ENCODE measurements at places on chromosomes 16 and 17.
A peak's percentile ranks its signal among the peaks of the same experiment; 100 is the strongest.

GRCh38 chr17:78133179-78133951 is 2.8 kb downstream of the TMC8 start:
- no peak for DNase-seq

DNA sequence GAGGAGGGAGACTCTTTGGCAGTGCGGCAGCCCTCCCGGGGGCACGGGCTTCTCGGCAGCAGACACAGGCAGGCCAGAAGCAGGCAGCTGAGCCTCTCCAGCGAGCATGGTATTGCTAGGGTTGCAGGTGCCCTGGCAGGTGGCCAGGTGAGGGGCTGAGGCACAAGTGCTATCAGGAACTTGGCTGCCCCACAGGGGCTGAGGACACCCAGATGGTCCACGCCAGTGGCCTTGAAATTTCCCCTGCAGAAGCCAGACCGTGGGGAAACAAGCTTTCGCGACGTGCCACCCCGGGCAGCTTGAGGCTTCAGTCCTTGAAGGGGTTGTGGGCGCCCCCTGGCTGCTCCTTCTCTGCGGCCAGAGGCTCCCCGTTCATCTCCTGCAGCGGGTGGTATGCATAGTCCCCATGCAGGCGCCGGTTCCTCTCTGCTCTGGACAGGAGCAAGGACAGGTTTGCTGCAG is 8.5 kb downstream of the NAGPA start:
- no peak for DNase-seq

DNA sequence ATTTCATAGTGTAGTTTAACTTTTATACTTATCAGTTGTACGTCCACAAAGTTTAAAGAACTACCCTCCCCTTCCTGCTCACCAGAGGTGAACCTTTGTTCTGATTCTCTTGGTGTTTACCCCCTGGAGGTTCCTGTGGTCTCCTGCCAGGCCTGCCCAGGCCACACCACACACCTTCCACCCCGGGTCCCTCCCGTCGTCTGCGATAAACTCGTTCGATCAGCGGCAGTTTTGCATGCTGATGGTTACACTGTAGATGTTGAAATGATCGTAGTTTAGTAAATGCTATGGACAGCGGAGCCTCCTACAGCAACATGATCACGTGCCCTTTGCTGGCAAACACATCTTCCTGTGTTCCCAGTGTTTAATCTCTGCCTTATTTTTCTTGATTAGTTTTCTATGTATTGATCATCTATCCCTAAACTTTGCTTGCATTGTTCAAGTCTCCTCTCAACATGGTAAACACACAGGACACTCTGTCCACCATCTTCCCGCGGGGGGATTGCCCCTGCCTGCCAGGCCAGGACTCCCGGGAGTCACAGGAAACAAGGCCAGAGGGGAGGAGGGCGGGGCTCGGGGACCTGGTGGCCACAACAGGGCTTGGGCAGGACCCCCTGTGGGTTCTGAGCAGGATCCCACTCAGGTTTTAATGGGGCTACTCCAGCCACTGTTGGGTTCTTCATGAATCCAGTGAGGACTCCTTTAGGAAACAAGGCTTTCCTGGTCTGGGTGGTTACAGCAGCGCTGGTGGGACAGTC is 2.8 kb upstream of the ACSF3 start:
- DNase-seq = no peak

DNA sequence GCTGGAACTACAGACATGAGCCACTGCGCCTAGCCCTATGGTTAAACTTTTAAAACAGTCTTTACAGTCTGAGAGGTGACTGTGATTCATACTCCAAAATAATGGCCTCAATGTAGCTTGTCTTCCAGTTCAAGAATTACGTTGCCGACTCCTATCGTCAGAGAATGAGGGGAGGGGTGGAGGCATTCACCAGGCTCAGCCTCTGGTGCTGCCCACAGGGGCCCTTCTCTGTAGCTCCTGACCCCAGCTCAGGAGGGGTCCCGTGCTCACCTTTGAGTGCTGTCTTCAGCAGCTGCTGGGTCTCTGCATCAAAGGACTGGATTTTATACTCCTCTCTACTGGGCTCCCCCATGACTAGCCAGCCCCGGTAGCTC is 1.2 kb downstream of the MIF4GD start:
- no peak for DNase-seq

GRCh38 chr17:19753051-19753509 is 5.0 kb upstream of the ALDH3A1 start:
- DNase-seq = no peak

- no peak for DNase-seq
Observed at GRCh38 chr17:80845069-80845862, 146.4 kb upstream of the CHMP6 start.

DNA sequence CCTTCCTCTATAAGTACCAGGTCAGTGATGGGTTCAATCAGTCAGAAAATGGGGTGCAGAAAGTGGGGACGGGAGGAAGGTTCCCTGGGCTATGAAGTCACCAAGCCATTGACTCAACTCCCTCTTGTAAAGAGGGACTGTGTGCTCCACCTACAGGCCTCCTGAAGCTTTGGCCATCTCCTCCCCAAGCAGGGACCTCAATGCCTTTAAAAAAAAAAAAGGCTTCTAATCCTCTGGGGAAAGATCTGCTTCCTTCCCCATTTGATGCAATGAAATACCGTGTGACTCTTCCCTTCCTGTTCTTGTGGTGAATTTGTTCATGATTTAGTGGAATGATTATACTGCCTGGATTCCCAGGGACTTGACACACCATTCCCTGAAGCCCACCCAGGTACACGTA is 30.8 kb downstream of the VWA3A start:
- no peak for DNase-seq

- no peak for DNase-seq
Observed at GRCh38 chr16:78177987-78178386, 78.5 kb downstream of the WWOX start.

GRCh38 chr16:2852731-2853507 is 5.1 kb downstream of the PRSS22 start:
- no peak for DNase-seq

- DNase-seq = no peak
Observed at GRCh38 chr16:66834746-66835145, 4.0 kb upstream of the NAE1 start.

GRCh38 chr16:24978370-24978914 is 36.7 kb downstream of the ARHGAP17 start:
- no peak for DNase-seq

DNA sequence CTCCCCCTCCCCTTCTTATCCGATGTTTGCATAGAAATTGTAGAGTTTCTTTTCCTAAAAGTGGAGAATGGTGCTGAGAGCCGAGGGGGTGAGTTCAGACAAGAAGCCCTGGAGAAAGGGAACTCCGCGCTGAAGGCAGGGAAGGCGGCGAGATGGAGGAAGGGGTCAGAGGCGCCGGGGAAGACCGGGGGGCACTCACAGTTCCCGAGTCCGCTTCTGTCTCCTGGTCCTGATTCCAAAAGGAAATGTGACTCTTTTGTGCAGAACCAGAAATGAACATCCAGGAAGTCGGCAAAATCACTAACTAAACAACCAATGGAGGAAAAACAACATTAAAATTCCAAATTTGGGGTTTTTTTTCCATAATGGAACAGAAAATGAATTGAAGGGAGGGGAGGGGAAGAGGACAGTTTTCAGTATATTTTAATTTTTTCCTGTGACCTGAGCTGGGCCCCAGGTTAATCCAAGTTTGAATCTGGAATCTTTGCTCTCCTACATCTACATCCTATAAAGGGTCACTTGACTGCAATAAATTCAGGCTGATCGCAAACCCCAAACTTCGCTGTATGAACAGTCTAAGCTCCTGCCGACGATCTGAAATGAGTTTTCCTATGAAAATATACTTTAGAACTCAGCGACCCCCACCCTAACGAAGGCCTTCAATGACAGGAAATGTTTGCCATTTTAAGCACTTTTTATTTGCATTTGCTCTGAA is 252.3 kb downstream of the C16orf95 start:
- no peak for DNase-seq

GRCh38 chr16:58286280-58286679 is 8.5 kb downstream of the PRSS54 start:
- DNase-seq = no peak

GRCh38 chr17:44203731-44204440 is 4.2 kb upstream of the ATXN7L3 start:
- no peak for DNase-seq

- DNase-seq = no peak
Observed at GRCh38 chr16:89921131-89921701, 1.9 kb upstream of the TUBB3 start.

GRCh38 chr16:89918453-89919347 is at the start of gene MC1R:
TSS of gene MC1R (plus strand) at chr16:89918862. CDS start at chr16:89919259, 397 bp downstream.
- no peak for DNase-seq

DNA sequence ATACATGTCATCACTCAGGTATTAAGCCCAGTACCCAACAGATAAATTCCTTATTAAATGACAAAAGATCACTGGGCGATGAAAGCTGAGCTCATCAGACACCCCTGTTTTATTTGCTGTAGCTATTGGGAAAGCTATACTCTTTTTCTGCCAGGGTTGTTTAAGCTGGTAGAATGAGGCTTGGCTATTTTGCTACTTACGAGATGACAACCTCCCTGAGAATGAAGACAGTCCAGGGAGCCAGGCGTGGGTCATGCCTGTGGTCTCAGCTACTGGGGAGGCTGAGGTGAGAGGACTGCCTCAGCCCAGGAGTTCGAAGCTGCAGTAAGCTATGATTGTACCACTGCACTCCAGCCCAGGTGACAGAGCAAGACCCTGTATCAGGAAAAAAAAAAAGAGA is 4.3 kb upstream of the SH2B1 start:
- DNase-seq = no peak

- no peak for DNase-seq
Observed at GRCh38 chr16:65394281-65394680, 272.4 kb upstream of the CDH11 start.

DNA sequence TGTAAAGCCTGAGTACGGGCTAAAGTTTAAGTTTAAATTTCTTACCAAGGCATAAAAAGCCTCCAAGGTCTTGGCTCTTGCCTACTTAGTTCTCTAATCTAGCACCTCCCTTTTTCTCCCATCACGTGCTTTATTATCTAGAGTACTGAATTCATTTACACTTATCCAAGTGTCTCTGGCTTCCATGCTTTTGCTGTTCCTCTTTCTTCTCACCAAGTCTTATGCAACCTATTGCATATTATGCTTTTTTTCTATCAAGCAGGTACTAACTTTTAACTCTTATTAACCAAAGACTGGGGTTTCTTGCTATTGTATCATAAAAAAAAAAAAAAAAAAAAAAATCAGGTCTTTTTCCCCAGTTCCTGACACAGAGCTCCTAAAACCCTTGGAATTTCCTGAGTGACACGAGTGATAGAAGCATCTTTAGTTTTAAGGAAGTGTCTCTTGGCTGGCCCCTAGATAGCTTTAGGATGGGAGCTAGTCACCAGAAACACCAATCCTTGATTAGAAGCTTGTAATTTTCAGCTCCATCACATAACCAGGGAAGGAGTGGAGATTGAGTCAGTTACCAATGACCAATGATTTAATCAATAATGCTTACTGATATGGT is 44.9 kb downstream of the SSH2 start:
- no peak for DNase-seq

- peak; percentile 66 for DNase-seq
Observed at GRCh38 chr16:3945751-3946603, 65.5 kb upstream of the CREBBP start.

DNA sequence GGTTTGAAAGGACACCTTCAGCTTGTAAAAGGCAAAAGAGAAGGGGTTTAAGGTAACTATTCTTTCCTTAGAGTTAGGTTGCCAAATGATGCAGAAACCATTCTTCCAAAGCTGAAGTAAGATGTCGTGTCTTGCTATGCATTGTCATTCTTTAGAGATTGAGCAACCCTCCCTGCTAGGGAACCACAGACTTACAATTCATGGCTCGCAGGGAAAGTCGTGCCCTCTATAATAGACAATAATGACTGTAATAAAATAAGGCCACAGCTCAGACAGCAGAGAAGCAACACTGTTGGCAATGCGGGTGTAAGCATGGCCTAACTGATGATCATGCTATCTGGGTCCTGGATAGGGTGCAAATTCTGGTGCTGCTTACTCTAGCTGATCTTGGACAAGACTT is 129.6 kb upstream of the CDH13 start:
- no peak for DNase-seq

- DNase-seq = no peak
Observed at GRCh38 chr16:73610160-73610559, 562.2 kb upstream of the ZFHX3 start.

- no peak for DNase-seq
Observed at GRCh38 chr17:27778183-27778582, 22.1 kb downstream of the NOS2 start.

DNA sequence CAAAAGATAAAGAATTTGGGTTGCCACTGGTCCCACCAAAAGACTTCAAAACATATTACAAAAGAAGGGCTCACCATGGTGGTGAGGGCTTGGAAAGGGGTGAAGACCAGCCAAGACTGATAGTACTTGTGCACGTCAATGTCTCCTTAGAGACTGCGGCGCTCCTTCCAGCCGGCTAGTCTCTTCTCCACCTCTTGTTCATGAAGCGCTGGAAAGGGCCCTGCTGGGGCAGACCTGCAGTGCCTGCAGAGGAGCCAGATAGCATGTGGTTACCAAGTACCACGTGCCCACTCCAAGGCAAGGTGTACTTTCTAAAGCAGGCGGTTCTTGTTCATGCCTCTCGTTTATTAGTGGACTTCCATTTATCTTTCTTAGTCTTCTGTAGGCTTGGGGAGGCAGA is 92.7 kb upstream of the FAM20A start:
- no peak for DNase-seq

DNA sequence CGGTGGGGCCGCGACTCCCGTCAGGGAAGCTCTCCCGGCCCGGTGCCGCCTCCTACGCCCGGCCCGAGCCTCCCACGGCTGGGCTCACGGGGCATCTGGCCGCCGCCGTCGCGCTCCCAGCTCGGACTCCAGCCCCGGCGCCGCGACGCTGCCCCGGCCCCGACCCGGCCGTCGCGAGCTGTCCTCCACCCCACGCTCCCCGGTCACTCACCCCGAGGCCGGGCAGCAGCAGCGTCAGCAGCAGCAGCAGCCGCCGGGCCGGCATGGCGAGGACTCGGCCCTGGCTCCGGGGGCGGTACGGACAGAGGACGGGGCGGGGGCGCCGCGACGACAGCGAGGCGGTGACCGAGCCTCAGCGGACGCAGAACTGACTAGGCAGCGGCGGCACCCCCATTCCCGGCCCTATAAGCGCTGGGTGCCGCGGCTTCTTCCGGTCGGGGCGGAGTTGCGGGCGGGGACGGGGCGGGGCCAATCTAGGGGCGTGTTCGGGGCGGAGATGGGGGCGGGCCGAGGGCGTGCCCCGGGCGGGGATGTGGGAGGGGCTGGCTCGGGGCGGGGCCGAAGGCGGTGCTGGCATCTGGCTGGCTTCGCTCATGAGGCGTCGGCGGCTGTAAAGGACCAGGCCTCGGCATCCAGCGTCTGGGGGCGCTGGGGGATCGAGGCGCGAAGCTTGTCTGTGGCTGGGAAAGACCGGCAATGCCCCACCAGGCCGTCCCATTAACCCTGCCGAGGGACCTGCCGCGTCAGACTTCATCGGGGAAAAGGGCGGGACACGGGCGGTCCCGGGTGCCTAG is at the start of gene ERN1:
ERN1 (minus strand) TSS at position 380 of the 794 bp plus-strand sequence; CDS start at position 265, 115 bp downstream.
- peak; percentile 55 for DNase-seq

DNA sequence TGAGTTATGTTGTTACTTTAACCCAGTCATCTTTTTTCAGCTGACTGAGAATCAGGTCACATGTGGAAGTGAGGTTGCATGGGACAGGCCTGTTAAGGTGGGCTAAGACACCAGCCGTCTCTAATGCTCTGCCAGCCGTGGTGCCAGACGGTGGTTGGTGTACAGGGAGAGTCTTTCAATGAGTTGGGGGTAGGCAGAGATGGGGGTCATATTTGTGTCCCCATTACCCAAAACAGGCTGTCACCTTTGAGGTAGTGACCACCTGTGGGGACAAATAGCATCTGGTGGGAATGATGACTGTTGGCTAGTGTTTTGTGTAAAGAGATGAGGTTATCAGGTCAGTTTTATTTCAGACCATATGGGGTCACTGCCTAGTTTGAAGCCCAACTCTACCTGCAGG is 1.8 kb downstream of the RPL38 start:
- no peak for DNase-seq

- DNase-seq = no peak
Observed at GRCh38 chr17:74340470-74341023, 14.5 kb downstream of the KIF19 start.

All from NCI-H2029 treated with DMSO at 0.1 percent for 48 hours (cell line).